Activated T-cell treated with anti-CD3 and anti-CD28 coated beads, Interleukin-2, amount 50 U/mL, for 72 hours (primary cell): ENCODE measurements at places on chromosomes 3 and 15. TPM values are rescaled to one million over a fixed set of nuclear protein-coding genes. Genes with fewer than 3 reads are reported as not detected.

DIPK2A gene
- 9.4 TPM for total RNA-seq

DNA sequence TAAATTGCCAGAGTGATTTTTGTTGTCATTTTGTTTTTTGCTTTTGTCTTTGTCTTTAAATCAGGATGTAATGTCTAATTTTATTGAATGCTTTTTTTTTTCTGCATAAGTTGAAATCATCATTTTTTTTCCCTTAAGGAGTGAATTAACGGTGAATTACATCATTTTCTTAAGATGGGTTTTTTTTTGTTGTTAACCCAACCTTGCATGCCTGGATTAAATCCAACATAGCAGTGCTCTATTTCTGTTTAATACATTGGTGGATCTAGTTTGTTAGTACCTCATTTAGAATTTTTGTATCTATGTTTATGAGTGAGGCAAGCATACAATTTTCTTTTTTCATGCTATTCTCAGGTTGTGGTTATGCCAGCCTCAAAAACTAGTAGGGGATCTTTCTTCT, 186.4 kb upstream of the TMC3 start:
- no peak for DNase-seq

SSUH2 gene
- total RNA-seq = 0.49 TPM

PPM1L gene
- total RNA-seq = 6.4 TPM

DNA sequence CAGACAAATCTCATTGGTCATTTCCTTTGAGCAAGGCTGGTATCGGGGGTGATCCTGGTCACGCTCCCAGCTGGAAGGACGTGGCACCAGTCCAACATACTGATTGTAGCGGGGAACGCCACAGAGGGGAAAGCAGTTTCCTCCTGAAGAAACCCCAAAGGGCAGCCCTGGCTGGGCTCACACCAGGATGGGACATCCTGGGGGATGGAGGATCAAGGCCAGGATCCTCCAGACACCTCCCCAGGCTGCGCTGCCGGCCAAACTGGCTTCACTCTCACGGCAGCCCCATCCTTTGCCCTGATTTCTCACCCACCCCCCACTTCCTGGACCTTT, 36.6 kb downstream of the MUC20 start:
- DNase-seq = no peak
